Renal cortex interstitium (tissue), 15 donors: ENCODE measurements at places on chromosomes 7 and 10.

- peak; percentile 51 for DNase-seq
Measured at GRCh38 chr10:78919181-78919966, 149.4 kb upstream of the ZMIZ1 start.

DNA sequence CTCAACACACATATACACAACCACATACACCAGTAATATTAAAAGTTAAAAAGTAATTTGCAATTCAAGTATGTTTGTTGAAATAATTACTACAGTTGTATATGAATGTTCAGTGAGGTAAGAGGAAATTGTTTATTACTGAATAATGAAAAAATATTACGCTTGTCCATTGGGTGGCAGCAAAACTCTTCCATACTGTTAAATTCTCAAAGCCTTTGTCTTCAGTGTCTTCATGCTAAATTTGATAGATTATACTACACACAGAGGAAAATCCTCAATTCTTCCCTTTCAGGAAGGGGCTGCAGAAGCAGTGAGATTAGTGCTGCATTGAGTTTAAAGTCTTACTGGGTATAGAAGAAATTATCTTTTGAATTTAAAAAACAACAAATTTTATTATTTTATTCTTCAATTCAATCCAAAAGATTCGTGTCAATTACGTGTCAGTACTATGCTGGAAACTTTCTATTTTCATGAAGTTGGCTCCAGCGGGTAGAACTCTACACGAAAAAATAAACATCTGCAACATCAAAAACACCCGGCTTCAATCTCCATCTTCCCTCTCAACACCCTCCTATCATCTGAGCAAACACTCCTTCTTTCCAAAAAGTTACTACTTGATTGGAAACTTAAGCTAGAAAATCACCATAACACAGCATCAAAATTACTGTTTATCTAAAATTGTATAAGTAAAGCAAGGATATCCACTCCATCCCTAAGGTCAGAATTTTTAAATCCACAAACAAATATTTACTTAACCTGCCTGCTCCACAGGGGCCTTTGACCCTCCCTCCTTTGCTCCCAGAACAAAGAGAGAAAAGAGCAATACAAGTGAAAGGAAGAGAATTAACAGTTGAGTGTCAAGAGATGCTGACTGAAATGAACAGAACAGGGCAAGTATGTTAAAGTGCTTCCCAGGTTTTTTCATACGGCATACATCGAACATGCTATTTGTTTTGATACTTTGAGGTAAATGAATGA, 37.0 kb upstream of the TES start:
- DNase-seq = peak; percentile 41

- DNase-seq = no peak
Measured at GRCh38 chr7:157682064-157682945, 345.5 kb downstream of the DNAJB6 start.

DNA sequence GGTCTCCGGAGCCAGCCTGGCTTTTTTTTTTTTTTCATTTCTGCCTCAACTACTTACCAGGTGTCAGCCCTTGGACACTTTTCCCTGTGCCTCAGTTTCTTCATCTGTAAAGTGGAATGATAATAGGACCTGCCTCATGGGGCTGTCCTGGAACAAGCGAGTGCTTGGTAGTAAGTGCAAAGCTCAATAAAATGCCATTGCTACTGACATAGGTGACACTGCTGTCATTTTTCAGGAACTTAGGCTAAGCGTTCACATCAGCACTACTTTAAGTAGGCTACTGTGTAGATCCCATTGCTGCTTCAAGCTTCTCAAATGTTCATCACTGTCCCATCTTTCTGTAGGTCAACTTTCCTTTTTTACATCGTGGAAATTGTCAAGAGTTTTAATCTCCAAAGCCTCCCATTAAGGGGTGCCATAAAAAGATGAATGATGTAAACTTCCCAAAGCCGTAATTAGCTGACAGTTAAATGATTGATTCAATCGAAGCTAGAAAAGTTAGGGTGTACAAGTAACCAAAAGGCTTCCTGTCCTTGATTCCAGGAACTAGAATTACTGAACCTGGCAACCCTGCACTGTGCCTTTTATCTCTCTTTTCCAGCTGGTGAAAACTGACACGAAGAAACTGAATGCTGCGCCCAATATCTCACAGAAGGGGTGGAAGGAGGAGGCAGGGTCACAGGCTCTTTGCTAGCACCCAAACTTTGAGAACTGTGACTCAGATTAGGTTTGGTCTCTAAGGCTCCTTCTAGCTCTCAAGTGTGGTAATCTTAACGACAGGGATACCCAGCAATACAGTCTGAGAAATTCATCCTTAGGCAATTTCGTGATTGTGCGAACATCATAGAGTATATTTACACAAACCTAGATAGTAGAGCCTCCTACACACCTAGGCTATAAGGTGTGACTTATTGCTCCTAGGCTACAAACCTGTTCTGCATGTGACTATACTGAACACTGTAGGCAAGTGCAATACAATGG, 861 bp upstream of the USP6NL start:
- DNase-seq = no peak

- DNase-seq = no peak
Measured at GRCh38 chr7:44678471-44679179, 70.0 kb upstream of the ZMIZ2 start.

- DNase-seq = no peak
Measured at GRCh38 chr10:124663766-124664360, 80.3 kb downstream of the FAM53B start.

- no peak for DNase-seq
Measured at GRCh38 chr10:1128649-1129048, 72.5 kb downstream of the WDR37 start.

DNA sequence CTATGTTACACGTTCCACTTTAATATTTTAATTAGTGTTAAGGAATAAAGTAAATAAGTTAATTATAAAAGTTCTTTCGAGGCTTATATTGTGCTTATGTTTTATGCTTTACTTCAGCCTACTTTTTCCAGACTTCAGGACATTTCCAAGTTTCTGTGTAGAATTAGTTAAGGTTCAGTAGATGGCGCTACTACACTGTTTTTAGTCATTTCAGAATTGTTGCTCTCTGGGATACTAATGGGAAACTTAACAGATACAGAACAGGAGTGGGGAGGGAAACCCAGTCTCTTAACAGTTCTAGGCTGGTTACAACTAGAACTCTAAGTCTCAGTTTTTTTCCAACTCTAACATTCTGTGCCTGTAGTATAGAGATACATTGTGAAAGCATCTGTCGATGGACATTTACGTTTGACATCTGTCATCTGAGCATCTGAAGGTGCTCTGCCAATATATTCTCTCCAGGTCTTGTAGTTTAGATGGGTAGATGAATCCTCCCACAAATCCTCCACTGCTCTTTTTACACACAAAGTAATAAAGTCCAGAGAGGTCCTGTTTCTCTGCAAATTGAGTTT, 56.8 kb upstream of the FAM171A1 start:
- DNase-seq = no peak

- no peak for DNase-seq
Measured at GRCh38 chr10:55629793-55630490, 731.1 kb downstream of the ZWINT start.
